Heart right ventricle (tissue), 16 donors: ENCODE measurements at places on chromosomes 5 and 9.
A peak's percentile ranks its signal among the peaks of the same experiment; 100 is the strongest.

GRCh38 chr9:95506678-95507463 lies 9.9 kb downstream of the PTCH1 start:
- H3K36me3 ChIP-seq, result no peaks in the 10 kb centered on the region
- H3K4me1 ChIP-seq, result peaks cover 46% of the 10 kb centered on the region
- DNase-seq, result peak; percentile 44
- H3K27me3 ChIP-seq, result no peaks in the 10 kb centered on the region

DNA sequence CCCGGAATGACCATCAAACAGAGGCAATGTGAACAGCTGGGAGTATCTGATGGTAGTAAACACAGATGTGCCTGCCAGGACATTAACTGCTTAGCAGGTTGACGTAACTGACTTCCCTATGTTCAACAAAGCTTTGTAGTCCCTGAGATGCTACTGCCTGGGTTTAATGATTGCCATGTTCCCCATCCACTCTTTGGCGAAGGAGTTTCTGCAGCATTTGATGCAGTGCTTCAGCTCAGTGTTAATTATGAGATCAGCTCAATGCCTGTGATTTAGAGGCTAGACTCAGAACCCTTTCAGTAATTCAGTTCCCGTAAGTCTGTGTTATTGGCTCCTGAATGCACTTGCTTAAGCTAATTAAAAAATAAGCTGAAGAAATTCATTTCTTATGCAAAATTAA lies 547.3 kb upstream of the ZNF608 start:
- DNase-seq, result no peak
- no peak overlapping the region for H3K27ac ChIP-seq
- no peaks in the 10 kb centered on the region for H3K4me1 ChIP-seq
- no peak overlapping the region for H3K4me3 ChIP-seq
- H3K36me3 ChIP-seq, result no peaks in the 10 kb centered on the region
- no peaks in the 10 kb centered on the region for H3K27me3 ChIP-seq

GRCh38 chr9:96478829-96479371 lies 28.9 kb downstream of the HABP4 start:
- H3K4me3 ChIP-seq, result no peak overlapping the region
- no peak for DNase-seq
- H3K36me3 ChIP-seq, result no peaks in the 10 kb centered on the region
- H3K4me1 ChIP-seq, result no peaks in the 10 kb centered on the region
- no peak overlapping the region for H3K27ac ChIP-seq

DNA sequence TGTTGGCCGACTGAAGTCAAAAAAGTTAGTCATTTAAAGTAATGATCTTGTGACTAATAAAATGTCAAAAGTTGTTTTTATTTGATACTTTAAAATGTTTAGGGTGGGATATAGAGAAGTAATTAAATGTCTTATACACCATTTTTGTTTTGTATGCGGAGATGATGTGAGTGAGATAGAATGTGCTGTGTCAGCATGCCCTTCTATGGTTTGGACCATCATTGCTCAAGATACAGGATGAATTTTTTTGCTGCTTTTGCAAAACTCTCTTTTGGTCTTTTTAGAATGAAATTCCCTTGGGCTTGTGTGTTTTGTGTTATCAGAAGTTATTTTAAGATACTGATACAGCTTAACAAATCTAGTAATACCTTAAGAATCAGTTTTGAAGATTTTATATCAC lies 12.5 kb downstream of the SRFBP1 start:
- H3K4me1 ChIP-seq, result peaks cover 12% of the 10 kb centered on the region
- no peak overlapping the region for H3K4me3 ChIP-seq
- H3K36me3 ChIP-seq, result peaks cover 20% of the 10 kb centered on the region
- no peak for DNase-seq

DNA sequence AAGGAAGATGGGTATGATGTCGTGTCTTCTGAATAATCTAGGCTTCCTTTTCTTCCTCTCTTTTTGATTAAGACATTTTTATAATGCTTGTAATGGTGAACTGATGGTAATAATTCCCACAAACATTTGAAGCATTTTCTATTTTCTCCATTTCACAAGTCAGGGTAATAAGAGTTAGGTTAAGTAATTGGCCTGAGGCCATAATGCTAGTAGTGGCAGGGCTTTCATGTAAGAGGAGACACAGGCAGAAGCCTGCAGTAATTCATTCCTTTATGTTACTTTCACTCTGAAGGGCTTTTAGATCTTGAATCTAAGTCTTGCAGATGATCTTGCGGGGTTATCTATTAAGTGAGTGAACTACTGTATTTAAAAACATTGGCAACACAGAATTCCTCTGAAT lies 374.9 kb downstream of the MAT2B start:
- no peak overlapping the region for H3K27ac ChIP-seq
- no peak for DNase-seq
- H3K27me3 ChIP-seq, result no peaks in the 10 kb centered on the region
- no peaks in the 10 kb centered on the region for H3K4me1 ChIP-seq
- no peaks in the 10 kb centered on the region for H3K36me3 ChIP-seq
